Activated T-cell treated with anti-CD3 and anti-CD28 coated beads, Interleukin-2, amount 50 U/mL, for 24 hours (primary cell): ENCODE measurements at places on chromosomes 6 and 20.
A peak's percentile ranks its signal among the peaks of the same experiment; 100 is the strongest.

- no peak for DNase-seq
Measured at GRCh38 chr6:16776394-16777017, 15.2 kb upstream of the ATXN1 start.

DNA sequence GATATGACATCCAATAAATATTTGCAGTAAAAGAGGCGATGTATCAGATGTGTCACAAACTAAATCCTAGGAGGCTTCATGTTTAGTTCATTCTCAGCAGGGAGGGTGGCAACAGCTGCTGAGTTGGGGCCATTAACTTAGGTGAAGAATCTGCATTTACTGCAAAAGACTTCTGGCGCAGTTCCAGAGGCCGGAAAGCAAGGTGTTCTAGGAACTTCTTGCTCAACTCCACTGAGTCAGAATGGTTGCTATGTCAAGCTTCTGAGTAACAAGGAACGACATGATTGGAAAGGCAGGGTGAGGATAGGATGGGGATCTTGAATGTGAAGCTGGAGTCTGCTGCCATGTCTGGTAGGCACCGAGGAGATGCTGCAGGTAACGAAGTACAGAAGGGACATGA lies 11.7 kb downstream of the ADNP start:
- DNase-seq, result no peak

- peak; percentile 90 for DNase-seq
Measured at GRCh38 chr20:31968291-31969126, 558 bp downstream of the XKR7 start.

DNA sequence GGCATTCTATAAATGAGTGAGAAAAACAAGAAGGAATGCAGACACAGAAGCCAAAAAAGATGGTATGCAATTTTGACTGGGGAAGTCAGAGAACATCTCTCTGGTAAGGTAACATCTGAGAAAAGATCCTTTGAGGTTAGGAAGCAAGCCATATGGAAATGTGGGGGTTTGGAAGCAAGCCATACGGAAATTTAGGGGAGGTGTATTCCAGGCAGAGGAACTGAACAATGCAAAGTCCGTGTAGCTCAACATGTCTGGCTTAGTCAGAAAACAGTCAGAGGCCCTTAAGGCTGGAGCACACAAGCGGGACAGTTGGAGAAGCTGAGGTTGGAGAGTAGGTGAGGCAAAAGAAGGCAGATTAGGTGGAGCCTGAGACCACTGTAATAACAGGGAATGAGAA lies 35.3 kb downstream of the RALGAPA2 start:
- no peak for DNase-seq

DNA sequence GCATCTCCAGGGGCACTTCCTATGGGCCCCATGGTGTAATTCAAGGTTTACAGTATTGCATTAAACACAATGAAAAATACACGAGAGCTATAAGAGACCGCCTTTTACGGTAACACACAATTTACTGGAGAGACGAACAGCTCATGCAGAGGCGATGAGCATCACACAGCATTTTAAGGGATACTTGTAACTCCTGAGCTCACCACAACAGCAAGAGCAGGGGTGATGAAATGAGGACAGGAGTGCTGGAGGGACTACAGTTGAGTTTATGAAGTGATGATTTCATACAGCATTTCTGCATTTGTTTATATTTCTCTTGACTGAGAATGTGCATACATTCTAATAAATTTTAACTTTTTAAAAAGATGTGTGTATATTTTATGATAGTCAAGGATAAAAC lies 113.9 kb downstream of the WDR27 start:
- no peak for DNase-seq

GRCh38 chr20:13648291-13649228 lies 9.8 kb upstream of the TASP1 start:
- no peak for DNase-seq

DNA sequence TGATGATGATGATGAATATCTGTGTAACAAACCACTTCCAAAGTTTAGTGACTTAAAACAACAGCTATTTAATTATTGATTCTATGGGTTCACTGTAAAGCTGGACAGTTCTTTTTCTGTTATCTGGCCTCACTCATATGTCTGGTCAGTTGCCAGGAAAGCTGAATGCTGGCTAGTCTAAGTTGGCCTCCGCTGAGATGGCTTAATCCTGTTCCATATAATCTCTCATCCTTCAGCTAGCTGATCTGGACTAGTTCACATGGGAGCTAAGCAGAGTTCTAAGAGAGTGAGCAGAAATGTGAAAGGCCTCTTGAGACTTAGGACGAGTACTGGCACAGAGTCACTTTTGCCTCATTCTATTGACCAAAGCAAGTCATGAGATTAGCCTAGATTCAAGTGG lies 334.7 kb upstream of the FLRT3 start:
- no peak for DNase-seq

- DNase-seq, result no peak
Measured at GRCh38 chr6:146980900-146981329, 223.3 kb upstream of the STXBP5 start.

DNA sequence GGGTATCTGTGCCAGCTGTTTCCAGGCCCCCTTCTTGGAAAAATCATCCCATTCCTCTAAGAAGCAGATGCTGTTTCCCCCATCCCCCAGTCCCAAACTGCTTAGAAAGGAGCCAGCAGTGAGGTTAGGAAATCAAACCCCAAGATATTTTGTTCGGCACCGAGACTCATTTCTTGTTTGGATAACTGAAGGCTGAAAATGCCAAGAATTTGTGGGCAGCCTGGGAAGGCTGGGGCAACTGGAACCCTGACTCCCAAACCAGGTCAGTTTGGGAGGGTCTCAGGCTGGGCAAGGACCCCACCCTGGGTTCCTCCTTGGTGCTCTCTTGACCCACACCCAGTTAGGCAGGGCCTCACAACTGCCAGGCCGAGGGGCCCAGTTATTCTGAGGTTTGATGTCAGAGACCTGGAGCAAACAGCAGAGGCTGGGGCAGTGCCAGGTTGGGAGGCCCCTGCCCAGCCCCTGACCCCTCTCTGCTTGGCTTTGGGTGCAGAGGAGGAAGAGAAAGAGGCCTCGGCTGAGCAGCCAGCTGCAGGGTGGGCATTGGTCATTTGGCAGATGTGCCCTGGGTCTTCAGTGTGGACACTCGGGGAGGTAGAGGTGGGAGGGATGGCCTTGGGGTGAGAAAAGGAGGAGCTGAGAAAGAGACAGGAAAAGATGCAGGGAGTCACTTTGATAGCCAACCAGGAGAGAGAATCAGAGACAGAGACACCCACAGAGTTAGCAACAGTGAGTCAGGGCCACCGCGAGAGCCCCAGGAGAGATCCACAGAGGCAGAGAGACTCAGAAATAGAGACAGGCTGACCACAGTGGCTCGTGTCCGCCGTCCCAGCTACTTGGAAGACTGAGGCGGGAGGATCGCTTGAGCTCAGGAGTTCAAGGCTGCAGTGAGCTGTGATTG lies 5.0 kb downstream of the ANGPT4 start:
- no peak for DNase-seq

GRCh38 chr6:121810158-121811032 lies 374.9 kb downstream of the GJA1 start:
- DNase-seq, result no peak

- no peak for DNase-seq
Measured at GRCh38 chr6:99378636-99379035, 15.4 kb downstream of the COQ3 start.

DNA sequence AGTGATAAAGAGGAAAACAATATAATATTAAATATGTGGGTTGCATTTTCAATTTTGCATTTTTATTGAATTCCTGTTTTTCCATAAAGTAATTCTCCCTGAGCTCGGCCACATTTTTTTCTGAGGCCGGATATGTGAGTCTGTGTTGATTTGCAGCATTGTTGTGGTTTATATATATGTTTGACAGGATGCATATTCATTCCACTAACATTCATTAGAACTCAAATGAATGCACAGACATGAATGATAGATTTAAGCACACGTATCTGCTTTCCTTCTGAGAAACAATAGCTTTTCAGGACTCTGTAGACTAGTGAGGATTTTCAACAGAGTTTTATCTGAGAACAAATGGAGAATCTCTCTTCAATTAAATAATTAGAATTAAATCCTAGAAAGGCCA lies 10.6 kb upstream of the EXOC2 start:
- no peak for DNase-seq

DNA sequence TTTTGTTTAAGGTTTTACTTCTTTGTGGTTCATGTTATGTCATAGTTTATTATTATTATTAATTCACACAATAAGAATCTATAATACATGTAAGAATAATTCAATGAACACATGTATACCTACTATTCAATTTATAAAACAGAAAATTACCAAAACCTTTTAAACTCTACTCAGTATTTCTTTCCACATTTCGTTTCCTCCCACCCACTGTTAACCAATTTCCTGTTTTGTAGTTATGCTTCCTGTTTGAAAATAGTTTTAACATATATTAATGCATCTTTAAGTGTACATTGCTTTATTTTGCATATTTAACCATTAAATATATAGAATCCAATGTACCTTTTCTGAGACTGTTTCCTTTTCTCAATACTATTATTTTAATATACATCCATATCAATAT lies 397.9 kb upstream of the SPTLC3 start:
- DNase-seq, result no peak

DNA sequence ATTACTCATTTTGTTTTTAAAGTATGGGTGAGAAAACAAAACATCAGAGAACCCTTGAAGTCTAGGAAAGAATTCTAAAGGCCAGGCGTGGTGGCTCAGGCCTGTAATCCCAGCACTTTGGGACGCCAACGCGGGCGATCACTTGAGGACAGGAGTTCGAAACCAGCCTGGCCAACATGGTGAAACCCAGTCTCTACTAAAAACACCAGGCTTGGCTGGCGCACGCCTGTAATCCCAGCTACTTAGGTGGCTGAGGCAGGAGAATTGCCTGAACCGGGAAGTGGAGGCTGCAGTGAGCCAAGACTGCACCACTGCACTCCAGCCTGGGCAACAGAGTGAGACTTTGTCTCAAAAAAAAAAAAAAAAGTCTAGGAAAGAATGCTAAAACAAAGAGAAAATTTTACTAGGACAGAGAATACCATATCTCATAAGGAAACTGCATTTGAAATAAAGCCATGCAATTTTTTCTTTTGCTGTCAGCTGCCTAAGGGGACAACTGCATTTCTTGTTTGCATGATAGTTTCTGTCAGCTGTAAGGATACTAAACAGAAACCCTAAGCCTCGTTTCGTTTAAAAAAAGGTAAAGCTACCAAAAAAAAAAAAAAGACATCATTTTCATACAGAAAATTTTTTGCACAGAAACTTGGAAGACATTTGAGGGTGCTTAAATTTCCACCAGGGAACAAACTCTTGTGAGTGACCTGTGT lies 32.1 kb downstream of the SMLR1 start:
- no peak for DNase-seq

GRCh38 chr6:107713563-107713962 lies 110.5 kb downstream of the SCML4 start:
- DNase-seq, result no peak

DNA sequence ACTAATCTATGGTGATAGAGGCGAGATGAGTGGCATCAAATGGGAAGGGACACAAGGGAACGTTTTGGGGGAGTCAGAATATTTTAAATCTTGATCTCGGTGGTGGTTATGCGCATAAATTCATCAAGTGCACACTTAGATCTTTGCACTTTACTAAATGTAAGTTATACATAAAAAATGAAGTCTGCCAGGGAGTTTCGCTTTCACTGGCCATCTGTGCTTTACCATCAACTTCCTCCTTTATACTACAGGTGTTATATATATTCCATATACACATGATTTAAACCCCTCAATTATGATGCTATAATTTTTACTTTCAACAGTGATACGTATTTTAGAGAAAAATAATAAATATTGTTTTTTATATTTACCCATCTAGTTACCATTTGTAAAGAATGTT lies 97.6 kb upstream of the AKIRIN2 start:
- no peak for DNase-seq

- no peak for DNase-seq
Measured at GRCh38 chr6:154410619-154411072, 54.0 kb upstream of the IPCEF1 start.

DNA sequence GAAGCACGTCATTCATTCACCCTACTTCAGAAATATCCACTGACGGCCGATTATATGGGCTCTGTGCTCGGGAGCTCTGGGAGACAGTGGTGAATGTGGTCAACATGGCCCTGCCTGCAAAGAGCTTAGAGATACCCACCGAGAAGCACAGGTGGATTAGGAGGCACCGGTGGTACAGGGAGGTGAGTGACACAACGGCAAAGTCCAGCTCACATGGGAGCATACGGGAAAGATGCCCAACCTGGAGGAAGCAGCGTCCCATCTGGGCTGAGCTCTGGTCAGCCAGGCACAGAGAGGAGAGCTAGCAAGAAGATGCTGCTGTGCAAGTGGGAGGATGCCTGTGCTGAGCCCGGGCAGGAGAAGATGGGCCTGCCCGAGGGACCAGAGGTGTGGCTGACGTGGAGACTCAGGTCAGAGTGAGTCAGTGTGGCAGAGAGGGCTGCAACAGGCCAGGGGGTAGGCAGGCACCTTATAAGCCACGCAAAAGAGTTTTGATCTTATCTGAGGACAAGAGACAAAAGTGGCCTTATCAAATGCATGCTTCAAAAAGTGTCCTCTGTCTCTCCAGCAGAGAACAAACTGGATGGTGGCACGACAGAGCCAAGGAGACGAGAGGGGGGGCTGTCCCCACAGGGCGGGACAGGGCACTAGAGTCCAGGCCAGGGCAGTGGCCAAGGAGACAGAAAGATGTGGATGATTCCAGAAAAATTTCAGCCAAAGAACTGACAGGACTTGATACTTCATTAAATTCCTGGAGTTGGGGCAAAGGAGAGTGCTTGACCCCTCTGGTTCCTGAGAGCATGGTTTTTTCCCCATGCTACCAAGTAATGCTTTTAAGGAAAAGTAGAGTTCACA lies 214.6 kb upstream of the SNX9 start:
- no peak for DNase-seq

DNA sequence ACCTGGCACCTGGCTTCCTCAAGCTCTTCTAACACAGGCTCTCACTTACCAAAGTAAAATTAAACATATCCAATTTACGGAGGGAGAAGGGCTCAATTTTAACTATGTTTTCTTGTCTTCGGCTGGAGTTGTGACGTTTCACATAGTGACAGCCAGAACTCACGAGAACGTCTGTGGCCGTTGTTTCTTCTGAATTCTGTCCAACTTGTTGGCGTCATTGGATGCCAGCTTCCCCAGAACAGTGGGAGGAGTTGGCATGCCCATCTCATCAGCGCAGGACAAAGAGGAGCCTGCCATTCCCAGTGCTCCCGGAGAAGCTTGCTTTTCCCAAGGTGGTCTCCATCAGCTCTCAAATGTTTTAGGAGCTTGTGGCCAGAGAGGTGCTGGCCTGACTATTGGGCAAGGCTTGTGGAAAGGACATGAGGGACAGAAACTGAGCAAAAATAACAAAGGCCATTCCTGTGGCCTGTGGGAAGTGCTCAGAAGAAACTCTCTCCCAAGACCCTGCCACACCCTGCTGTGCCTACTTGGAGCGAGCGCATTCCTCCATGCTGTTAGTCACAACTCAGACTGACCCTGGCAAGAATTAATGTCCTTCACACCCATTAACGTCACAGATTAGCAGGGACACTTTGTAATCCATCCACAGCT lies 265.4 kb upstream of the CDH4 start:
- DNase-seq, result no peak

GRCh38 chr6:116580198-116580597 lies 8.9 kb downstream of the RWDD1 start:
- DNase-seq, result no peak

- DNase-seq, result no peak
Measured at GRCh38 chr6:6972456-6972855, 135.3 kb upstream of the RREB1 start.

- DNase-seq, result peak; percentile 52
Measured at GRCh38 chr6:105810105-105810921, 275.8 kb upstream of the PRDM1 start.

GRCh38 chr6:81748994-81749393 lies 3.5 kb downstream of the TENT5A start:
- no peak for DNase-seq
